ENCODE measurements at places on chromosomes 1 and 21.
A peak's percentile ranks its signal among the peaks of the same experiment; 100 is the strongest.

DNA sequence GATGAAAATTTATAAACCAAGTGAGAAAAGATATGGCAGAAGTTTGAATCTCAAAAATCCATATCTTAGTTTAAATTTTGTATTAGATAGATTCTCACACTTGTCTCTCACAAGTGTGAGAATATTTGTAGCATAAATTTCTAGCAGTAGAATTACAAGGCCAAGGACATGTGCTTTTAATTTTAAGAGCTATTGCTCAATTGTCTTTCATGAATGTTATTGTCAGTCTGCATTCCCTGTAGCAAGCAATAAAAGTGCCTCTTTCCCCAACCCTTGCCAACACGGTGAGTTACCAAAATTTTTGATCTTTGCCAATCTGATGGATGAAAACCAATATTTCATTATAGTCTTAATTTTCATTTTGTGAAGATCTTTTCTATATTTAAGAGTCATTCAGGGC is 64.0 kb downstream of the CTH start:
- DNase-seq, result no peak

GRCh38 chr1:57084701-57085100 is 118.9 kb upstream of the C8B start:
- no peak for DNase-seq

DNA sequence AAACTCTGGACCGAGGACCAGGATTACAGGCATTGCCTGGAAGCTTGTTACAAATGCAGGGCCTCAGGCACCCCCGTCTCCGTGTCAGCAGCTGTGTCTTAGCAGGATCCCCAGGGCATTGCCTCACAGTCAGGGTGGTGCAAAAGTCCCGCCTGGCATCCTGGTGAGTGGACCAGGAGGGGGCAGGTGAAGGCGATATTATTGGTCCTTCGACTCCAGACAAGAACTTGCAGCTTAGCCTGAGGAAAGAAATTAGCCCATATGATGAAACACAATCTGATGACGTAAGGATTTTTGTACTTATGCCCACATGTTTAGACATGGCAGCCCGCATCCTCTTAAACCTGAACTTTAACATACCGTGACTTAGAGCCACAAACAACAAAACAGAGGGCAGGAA is 40.8 kb downstream of the RSPH1 start:
- no peak for DNase-seq

- no peak for DNase-seq
Measured at GRCh38 chr1:30773722-30774358, 16.3 kb upstream of the LAPTM5 start.

DNA sequence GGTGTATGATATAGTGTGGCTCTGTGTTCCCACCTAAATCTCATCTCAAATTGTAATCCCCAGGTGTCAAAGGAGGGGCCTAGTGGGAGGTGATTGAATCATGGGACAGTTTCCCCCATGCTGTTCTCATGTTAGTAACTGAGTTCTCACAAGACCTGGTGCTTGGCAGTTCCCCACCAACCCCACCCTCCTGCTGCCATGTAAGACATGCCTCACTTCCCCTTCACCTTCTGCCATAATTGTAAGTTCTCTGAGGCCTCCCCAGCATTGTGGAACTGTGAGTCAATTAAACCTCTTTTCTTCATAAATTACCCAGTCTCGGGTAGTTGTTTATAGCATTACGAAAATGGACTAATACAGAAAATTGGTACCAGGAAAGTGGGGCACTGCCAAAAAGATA is 1705.3 kb downstream of the NCAM2 start:
- peak; percentile 28 for DNase-seq

GRCh38 chr1:33634806-33635205 is 162.4 kb downstream of the ZSCAN20 start:
- DNase-seq, result peak; percentile 23

DNA sequence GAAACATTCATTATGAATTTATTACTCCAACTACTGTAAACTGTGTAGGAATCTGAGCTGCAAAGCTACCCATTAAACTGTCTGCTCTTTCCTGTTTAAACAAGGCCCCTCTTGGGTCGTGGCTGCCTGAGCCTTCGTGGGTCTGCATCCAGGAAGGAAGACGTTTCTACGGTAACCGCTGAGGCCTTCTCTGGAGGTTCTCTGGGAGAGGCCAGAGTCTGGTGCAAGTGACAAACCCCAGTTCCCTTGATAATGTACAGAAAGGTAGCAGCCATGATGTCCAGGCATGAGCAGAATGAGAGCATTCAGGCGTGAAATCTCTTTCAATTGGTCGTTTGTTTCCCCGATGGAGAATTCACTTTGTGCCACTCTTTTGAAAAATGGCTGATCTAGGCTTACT is 350.2 kb downstream of the PLPP3 start:
- no peak for DNase-seq

GRCh38 chr1:36150296-36151133 is 1.2 kb upstream of the TRAPPC3 start:
- DNase-seq, result peak; percentile 95

DNA sequence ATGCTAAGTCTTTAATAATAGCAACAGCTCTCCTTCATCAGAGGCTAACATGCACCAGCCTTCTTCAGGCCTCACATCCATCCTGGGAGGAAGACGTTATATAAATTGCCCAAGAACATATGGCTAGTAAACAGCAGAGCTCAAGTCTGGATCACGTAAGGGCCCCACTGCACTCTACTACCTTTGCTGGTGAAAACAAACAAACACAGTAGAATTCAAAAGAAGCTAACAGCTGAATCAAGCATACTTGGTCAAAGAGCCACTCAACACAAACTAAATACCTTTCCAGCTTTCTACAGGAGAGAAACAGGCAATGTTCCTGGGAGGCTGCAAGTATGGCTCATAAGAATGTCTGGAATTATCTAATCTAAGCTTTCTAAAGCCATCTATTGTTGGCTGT is 66.0 kb downstream of the WLS start:
- DNase-seq, result no peak

DNA sequence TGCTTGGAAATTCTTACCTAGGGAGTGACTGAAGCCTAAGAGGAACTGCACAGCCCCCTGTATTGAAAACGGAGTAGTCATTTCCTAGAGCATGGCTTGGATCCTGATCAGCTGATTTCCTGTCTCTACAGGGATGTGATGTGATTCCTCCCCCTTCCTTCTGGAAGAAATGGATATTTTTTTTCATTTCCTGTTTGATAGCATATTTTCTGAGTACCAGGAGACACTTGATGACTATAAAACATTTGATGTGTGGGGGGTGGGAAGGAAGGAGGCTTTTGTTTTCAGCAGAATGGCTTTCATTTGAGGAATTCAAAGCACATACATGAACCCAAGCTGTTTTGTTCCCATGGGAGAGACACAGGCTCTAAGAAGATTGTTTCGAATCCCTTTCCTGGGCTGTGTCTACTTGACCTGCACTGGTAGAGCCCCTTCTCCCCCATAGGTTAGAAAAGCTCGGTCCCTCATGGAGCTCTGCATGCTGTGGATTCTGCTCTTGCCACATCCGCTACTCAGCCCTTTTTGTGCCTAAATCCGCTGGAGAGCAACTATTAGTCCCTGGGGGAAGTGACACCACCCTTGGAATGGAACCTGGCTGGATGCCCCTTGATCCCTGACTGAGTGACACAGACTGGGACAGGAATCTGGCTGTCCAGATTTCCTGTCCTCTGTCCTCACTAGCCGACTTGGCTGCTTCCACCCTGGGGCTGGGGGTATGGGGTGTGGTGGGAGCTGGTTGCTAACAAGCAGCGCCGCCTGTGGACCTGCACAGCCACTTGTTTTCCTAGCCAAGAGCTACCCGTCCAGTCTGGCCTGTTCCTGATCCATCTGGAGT is 71.8 kb upstream of the MACF1 start:
- no peak for DNase-seq

GRCh38 chr1:68585351-68585750 is 88.5 kb upstream of the DEPDC1 start:
- DNase-seq, result no peak

- DNase-seq, result no peak
Measured at GRCh38 chr1:218658269-218658668, 313.1 kb downstream of the TGFB2 start.

DNA sequence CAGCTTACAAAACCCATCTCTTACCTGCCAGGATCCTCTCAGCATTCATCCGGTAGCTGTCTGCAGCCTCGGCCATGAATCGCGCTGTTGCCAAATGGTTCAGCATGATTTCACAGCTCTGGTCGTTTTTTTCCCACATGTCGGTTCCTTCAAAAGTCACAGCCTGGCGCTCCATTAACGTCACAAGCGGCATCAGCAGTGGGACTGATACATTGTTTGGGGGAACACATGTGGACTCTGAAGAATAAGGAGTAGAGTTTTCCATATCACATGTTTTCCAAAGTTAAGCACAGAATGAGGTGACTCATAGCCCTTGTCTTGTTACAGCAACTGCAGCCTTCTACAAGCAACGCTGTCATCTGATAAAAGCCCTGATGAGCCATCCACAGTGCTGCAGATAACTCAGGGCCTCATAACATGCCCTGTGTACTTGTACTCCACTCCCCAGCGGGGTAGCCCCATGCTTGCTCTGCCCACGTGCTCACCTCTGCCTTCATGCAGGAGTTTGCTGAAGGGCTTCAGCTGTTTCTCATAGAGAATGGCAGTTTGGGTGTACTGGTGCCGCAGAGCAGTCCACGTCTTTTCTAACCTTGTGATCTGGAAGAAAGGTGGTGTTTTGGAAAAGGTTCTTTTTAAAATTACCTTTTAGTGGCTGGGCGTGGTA is 114.2 kb downstream of the BCAR3 start:
- peak; percentile 81 for DNase-seq

DNA sequence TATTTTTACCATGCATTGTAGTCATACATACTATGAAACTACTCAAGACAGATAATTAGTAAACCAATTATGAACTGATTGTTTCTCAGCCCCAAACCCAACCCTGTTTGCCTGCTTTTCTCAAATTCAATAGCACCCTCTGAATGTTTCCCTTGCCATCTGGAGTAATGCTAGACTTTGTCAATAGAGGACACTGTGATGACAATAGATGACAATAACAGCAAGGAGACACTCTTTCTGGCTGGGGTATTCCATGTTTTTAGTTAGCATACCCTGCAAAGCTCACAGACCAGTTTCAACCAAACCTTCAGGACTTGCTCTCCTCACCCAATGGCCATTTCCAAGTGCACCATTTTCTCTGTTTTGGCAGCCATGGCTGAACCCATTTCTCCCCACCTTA is 108.5 kb upstream of the LRRC7 start:
- DNase-seq, result peak; percentile 77

GRCh38 chr1:154716011-154716410 is 108.0 kb upstream of the ADAR start:
- DNase-seq, result peak; percentile 96

DNA sequence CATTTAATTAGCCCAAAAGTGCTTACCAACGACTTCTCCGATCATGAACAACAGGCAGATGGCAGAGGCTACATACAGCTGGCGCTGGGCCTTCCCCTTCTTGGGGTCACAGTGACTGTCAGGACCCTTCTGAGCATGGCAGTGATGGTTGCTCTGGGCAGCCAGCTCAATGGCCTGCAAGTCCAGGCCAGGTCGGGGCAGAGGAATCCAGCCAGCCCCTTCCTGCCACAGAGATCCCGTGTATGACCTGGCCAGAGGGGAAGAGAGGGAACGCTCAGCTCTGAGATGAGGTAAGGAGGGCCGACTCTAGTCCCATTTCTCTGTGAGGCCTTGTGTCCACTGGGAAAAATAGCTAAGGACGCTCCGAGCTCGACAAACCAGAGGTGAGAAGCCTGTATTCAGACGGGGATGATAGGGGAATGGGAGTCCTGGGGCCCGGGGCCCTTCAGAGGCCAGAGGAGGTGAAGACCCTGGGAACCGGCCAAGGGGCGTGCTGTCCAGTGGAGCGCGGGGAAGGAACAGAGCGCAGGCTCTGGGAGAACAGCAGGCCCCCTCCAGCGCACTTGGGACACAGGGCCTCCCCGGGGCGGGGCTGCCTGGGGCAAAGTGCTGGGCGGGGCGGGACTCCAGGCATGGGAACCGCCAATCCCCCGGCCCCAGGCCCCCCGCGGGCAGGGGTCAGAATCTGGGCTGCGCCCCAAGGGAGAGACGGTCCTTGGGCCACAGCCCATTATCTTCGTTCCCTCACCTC is 772 bp downstream of the SLC30A2 start:
- DNase-seq, result no peak

GRCh38 chr21:42117967-42118780 is 47.1 kb downstream of the UMODL1 start:
- DNase-seq, result peak; percentile 35

- DNase-seq, result no peak
Measured at GRCh38 chr1:198856601-198857000, 217.8 kb downstream of the PTPRC start.

DNA sequence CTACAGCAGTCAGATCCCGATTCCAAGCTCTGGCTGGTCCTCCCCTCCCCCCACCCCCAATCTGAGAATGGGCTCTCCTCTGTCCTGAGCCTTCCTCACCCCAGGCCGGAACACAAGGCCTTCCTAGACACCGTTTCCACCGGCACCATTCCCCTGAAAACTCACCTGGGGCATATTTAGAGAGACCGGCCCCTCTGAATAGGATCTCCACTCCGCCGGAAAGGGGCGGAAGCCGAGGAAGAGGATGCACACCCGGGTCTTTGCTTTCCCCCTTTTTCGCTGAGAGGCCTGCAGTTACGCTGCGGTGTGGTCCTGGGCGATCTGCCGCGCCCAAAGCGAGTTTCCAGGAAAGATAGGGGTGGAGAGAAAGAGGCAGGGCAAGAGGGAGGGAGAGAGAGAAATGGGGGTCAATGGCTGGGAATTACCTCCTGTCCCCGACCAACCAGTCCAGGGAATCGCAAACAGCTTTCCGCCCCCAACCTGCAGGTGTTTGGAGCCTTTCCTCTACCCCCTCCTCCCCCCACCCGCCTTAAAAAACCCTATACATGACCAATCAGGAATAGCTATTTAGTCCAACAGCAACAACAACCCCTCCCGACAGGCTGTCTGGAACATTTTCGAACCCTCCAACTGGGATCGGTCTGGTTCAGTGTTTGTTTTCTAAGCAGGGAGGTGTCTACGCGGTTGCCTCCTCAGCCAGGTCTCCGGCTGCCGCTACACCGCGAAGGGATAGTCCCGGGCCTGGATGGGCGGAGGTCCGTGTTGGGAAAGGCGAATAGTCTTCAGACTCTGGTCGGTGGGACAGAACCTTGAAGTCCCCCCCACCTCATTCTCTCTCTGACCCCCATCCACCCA is 2.8 kb downstream of the TAL1 start:
- DNase-seq, result peak; percentile 87

- no peak for DNase-seq
Measured at GRCh38 chr1:102002057-102002456, 5.3 kb upstream of the OLFM3 start.

Data from OCI-M1 (cell line).